ENCODE measurements at places on chromosomes 11 and 22. TPM values are rescaled to one million over a fixed set of nuclear protein-coding genes. Genes with fewer than 3 reads are reported as not detected.

DNA sequence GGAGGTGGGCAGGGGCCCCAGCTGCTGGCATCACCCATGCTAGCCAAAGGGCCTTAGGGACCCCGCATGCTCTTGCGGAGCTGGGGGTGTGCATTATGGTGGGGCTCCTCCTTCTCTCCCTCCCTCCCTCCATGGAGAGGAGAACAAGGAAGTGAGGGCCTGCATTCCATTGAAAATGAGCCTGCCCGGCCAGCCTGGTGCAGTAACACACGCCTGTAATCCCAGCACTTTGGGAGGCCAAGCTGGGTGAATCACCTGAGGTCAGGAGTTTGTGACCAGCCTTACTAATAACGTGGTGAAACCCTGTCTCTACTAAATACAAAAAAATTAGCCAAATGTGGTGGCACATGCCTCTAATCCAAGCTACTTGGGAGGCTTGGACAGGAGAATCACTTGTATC lies 22.4 kb downstream of the SNAP29 start:
- H3K27ac ChIP-seq = no peak overlapping the region
- H3K27me3 ChIP-seq = no peaks in the 10 kb centered on the region
- peaks cover 24% of the 10 kb centered on the region for H3K4me1 ChIP-seq
- DNase-seq = no peak
- peaks cover 16% of the 10 kb centered on the region for H3K36me3 ChIP-seq

- no peak overlapping the region for H3K4me3 ChIP-seq
- H3K4me1 ChIP-seq = no peaks in the 10 kb centered on the region
- no peak overlapping the region for H3K27ac ChIP-seq
- DNase-seq = no peak
These were observed 1786.5 kb upstream of the RAG2 start for GRCh38 chr11:38384568-38384967.

- no peaks in the 10 kb centered on the region for H3K27me3 ChIP-seq
- no peak overlapping the region for H3K27ac ChIP-seq
- peak; percentile 39 for DNase-seq
- no peaks in the 10 kb centered on the region for H3K4me1 ChIP-seq
- H3K36me3 ChIP-seq = no peaks in the 10 kb centered on the region
These were observed 13.5 kb downstream of the C11orf97 start for GRCh38 chr11:94525546-94526324.

DNA sequence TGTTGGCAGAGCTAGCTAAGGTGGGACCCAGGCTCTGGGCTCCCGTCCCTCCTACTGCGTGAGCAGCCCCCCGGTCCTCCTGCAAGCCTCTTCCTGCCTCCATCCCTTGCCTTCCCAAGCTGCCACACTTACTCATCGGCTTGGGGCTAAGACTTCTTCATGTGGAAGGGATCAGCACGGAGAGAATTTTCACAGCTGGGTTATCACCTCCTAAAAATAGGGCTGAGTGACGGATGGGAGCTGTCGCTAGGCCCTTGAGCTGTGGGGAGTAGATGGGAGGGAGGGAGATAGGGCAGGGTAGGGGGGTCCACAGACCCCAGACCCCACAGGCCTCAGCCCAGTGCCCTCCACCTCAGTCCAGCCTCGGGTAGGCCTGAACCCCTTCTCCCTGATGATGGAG lies 41.0 kb downstream of the FLRT1 start:
- H3K36me3 ChIP-seq = no peaks in the 10 kb centered on the region
- DNase-seq = no peak
- H3K27me3 ChIP-seq = no peaks in the 10 kb centered on the region
- H3K27ac ChIP-seq = no peak overlapping the region

DNA sequence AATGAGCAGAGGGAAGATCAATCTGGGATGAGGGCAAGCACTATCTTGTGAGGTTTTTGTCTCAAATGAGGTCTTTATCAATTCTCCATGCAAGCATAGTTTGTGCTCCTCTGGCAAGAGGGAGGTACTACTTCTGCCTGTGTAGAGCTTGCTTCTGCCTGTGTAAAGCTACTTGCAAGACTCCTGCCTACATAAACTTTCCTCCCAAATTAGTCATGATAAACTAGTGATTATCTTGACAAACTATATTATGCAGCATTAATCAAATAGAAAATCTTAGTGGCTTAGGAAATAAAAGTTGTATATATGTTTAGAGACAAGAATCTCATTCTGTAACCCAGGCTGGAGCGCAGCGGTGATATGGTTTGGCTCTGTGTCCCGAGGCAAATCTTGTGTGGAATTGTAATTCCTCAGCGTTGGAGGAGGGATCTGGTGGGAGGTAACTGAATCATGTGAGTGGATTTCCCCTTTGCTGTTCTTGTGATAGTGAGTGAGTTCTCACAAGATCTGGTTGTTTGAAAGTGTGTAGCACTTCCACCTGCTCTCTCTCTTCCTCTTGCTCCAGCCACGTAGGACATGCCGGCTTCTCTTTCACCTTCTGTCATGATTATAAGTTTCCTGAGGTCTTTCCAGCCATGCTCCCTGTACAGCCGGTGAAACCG lies 8.0 kb upstream of the MMP10 start:
- no peaks in the 10 kb centered on the region for H3K4me1 ChIP-seq
- no peak overlapping the region for H3K4me3 ChIP-seq
- no peak overlapping the region for H3K27ac ChIP-seq
- no peak for DNase-seq

- no peak overlapping the region for H3K27ac ChIP-seq
- no peaks in the 10 kb centered on the region for H3K27me3 ChIP-seq
- no peak for DNase-seq
These were observed 1.1 kb downstream of the KCNQ1 start for GRCh38 chr11:2445746-2446551.

DNA sequence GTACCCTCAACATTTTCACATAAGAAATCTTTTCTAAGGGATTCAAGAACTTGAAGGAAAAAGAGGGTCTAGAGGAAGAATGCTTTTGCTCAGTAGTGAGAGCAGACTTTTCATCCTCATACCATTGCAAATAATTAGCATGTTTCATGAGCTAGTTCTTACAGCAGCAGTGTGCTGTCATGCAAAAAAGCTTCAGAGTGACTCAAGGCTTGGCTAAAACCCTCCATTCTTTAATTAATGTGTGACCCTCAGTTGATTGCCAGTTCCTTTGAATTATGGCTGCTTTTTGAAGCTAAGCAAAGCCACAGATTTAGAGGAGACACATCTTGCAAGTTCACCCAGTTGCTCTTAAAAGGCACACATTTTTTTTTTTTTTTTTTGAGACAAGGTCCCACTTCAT lies 36.6 kb upstream of the PCF11 start:
- H3K27me3 ChIP-seq = no peaks in the 10 kb centered on the region
- no peaks in the 10 kb centered on the region for H3K36me3 ChIP-seq
- no peak overlapping the region for H3K4me3 ChIP-seq
- no peak for DNase-seq

The KLHL35 gene
- polyA plus RNA-seq = 0.15 TPM

The HTR3A gene
- not detected for polyA plus RNA-seq

The OVOL1 gene
- polyA plus RNA-seq = not detected

The JHY gene
- 0.14 TPM for polyA plus RNA-seq

Data from liver (tissue), 10 donors.